ENCODE measurements at places on chromosomes 7 and 10.

DNA sequence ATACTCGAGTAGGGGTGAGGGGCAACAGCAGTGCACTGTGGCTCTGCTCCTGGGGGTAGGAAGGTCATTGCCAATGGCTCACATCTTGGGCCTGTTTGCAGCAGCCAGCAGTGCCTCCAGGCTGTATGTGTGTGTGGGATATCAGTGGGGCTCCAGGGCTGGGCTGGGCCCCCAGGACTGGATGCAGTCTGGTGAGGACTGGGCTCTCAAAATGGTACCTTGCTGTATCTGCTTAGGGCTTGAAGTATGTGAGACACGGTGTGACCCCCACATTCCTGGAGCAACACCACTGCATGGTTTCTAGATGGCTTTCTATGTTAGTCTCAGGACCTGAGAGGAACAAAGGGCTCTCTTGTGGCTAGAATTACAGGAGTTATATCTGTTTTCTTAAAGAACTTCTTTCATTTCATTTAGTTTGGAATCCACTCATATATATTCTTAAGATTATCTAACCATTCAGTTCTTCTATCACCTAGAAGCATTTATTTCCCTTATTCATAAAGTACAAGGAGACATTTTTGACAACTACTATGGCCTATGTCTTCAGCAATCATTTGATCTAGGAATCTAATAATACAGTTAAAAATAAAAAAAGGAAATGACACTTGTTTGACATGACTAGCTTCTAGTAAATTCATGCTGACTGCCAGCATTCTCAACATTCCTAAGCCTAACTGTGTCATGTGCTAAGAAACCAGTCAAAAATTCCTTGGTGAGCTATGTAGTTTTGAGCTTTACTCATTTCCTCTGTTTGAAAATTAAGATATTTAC lies 443.2 kb upstream of the SEMA3A start:
- DNase-seq, result no peak

GRCh38 chr10:132255489-132256344 lies 52.0 kb downstream of the STK32C start:
- no peak for DNase-seq

DNA sequence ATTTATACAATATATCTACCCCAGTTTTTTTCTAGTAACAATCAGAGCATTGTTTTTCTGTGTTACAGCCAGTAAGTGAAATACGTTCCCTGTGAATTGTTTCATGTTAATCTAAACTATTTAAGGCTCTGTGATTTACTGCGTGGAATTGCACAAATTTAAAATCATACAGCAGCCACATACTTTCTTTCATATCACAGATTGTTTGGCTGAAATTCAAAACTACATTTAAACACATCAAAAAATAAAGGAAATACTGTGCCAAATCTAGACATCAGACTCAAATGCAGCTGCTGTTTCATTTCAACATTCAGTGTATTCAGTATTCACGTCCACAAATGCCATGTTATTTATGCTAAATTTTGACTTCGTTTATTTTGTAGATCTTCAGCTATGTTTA lies 242.6 kb upstream of the HGF start:
- DNase-seq, result no peak

DNA sequence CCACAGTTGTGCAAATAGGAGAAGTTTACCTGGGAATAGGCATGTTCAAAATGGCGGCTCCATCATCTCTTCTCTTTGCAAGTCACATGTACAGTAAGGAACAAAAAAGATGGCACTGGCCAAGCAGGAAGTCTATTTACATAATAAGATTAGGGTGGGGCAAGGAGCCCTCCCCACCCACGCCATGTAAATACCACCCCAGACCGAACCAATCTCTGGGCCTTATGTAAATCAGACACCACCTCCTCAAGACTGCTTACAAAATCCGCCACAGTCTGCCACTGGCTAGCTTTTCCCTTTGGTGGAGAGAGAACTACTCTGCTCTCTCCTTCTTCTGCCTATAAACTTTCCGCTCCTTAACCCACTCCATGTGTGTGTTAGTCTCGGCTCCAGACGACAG lies 1496.3 kb downstream of the REEP3 start:
- no peak for DNase-seq
